H7 (cell line): ENCODE measurements at places on chromosomes 6 and 20.

DNA sequence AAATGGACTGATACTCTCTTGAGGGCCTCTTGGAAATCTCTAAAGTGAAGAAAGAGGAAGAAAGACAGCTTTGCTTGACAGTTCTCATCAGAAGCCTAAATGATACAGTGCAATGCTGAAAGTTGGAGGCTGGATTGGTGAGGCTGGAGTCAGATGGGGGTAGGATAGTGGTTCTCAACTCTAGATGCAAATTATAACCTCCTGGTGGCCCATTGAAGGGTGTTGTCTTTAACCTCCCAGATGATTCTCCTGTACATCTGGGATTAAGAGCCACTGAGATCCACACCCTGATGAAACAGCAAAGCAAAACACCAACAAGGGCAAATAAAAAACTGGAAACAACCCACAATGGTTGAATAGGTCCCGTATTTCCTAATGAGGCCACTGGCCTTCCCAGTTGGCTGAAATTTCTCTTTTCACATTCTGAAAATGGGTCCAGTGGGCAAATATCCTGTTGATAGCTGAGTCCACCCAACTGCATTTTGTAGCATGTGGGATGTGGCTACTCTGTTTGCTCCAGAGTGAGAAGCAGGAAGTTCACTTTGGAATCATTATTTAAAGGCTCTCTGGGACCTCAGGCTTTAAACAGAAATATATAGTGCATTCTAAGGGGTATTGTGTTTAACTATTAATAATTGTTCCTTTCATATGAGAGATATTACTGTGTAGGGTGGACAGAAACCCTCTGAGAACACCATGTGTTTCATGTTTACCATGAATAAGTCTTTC lies 208.1 kb downstream of the SOX4 start:
- DNase-seq = no peak

- no peak for DNase-seq
Measured at GRCh38 chr6:165186441-165187205, 122.8 kb downstream of the C6orf118 start.

DNA sequence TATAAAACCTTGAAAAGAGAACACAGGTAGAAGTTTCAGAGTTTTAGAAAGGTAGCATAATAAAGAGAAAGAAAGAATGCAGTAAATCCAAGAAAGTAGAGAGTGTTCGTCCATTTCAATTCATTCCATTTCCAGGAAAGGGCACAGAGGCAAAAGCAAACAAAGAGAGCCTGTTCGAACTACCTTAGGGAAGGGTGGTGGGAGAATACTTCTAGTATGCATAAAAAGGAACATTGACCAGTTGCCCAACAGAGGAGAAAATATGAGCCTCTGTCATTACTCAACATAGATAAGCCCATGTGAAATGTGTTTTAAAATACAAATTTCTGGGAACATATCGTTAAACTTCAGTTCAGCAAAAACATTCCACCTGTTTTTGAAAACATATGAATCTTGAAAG lies 60.6 kb downstream of the CYP39A1 start:
- no peak for DNase-seq

- DNase-seq = no peak
Measured at GRCh38 chr6:155064303-155064702, 69.2 kb downstream of the TIAM2 start.

GRCh38 chr6:146914489-146915483 lies 289.4 kb upstream of the STXBP5 start:
- no peak for DNase-seq

- no peak for DNase-seq
Measured at GRCh38 chr6:3899970-3900439, 50.8 kb downstream of the FAM50B start.

GRCh38 chr20:49768204-49769047 lies 44.2 kb upstream of the SLC9A8 start:
- peak; percentile 69 for DNase-seq

GRCh38 chr20:61728786-61729770 lies 336.6 kb downstream of the TAF4 start:
- DNase-seq = no peak

DNA sequence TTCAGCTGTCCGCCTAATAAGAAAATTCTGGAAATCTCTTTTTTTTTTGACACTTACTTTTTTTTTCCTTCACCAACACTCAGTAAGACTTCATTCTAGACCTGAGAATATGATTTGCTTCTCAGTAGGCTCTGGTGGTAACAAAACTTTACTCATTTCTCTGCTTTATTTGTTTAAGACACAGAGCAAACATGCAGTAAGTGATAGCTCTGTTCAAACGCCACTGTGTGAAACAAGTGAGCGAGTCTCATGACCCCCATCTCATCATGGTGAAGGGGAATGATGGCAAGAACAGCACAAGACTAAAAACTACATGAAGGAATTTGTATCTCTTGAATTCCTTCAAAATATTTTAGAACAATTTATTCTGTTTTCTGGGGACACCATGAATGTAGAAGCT lies 541.6 kb upstream of the POU3F2 start:
- DNase-seq = no peak

DNA sequence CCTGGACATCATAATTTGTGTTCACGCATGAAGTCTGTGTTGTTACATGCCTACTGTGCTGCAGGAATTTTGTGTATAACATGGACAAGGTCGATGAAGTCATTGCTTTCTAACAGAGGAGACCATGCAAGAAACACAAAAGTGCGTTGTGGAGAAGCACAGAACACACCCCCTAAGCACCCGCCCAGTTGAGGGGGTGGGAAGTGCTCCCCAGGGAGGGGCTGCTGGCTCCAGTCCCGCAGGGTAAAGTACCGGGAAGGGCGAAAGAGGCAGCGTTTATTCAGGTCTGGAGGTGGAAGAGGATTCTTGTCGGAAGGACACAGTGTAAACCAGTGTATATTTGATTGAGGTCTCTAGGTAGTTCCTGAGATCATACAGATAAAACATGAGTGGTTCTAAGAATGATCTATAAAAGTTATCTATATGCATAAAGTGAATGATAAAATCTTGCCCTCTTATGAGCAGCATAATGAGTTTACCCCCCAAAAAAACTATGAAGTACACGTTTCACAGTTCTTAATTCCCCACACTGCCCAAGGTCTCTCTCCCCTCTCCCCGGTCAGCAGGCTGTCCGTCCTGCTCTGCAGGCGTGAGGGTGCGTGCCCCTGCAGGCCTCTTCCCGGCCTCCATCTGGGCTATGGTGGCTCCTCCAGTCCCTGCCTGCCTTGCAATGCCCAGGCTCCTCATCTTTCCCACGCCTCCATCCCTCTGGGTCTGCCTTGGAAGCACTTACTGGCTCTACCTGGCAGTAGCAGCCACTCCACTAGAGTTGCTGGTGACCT lies 159.7 kb downstream of the THBS2 start:
- DNase-seq = no peak

- no peak for DNase-seq
Measured at GRCh38 chr20:310645-311044, 13.3 kb downstream of the ZCCHC3 start.

GRCh38 chr20:62120990-62121775 lies 1.1 kb upstream of the LSM14B start:
- DNase-seq = no peak

DNA sequence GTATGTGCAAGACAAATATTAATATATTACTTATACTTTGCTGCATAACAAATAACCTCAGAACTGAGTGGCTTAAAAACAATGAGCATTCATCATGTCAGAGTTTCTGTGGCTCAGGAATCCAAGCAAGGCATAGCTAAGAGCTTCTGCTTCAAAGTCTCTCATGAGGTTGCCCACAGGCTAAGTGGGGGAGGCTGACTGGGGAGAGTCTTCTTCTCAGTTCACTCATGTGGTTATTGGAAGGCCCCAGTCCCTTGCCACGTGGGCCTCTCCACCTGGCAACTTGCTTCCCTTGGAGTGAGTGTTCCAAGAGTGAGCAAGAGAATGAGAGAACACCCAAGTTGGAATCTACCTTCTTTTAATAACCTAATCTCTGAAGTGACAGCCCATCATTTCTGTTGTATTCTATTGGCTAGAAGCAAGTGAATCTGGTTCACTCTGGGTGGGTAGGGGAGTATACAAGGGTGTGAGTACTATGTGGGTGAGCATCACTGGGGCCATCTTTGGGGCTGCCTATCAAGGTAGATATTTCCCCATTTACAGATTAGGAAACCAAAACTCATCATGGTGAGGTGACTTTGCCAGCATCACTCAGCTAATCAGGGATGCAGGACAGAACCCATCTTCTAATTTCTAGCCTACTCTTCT lies 36.0 kb downstream of the DNAH8 start:
- DNase-seq = no peak
